Caco-2 (cell line): ENCODE measurements at places on chromosomes 3 and 15.

DNA sequence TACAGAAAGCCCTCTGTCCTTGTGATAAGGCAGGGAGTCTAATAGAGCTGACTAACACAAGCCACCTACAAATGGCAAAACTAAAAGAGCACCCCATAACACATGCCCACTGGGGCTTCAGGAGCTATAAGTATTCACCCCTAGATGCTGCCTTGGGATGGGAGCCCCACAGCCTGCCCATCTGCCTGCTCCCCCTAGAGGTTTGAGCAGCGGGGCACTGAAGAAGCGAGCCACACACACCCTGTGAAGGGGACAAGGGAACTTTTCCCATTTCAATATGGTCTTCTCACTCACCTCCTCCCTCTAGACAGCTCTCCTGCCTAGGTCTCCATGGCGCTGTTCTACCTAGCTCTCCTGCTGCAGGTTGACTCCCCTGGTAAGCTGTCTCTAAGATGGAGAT is 261.0 kb downstream of the SHQ1 start:
- DNase-seq: no peak

DNA sequence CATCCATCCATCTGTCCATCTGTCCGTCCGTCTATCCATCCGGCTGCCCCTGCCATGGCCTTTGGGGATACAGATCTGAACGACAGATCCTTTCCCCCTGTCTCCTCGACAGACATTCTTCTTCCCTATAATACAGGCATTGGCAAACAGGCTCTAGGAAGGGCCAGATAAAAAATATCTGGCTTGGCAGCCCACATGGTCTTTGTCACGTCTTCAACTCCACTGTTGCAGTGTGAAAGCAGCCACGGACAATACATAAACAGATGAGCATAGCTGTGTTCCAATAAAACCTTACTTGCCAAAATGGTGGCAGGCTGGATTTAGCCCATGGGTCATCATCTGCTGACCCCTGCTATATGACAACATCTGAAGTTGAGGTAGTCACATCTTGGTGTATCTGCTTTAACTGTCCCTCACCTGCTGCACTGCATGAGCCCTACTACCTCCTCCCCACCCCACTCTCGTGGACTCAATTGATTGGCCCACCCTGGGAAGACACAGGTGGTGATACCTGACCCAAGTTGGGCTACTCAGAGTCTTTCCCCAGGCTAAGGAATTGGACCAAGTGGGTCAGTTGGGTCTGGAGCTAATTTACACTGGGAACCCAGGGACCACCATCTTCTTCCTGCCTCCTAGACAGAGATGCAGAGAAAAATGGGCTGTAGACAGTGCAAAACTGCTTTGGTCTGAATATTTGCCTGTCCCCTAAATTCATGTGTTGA is 128.4 kb upstream of the SMAD3 start:
- peak; percentile 16 for DNase-seq

DNA sequence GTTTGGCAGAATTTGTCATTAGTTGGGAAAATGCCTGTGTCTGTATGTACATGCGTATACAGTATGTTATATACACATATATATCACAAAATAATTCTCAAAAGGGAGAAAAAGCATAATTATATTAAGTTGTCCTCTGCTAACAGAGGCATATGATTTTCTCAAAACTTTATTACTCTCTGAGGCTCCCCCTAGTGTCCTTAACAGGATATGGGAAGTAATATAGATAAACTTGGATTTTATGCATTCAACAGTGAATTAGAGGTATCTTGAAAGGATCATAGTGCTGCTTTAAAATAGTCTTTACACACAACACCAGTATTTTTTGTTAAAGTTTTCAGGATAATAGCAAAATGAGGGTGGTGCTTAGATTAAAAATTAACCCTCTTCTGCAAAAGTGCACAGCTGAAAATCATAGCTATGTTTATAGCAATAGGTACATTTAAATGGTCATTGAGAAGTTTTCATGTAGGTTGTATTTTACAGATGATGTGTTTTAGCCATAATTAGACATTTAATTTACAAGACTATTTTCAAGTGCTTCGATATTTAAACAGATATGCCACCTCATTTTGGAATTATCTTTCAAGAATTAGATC is 454.0 kb upstream of the ROBO2 start:
- peak; percentile 14 for DNase-seq

- peak; percentile 71 for DNase-seq
These were observed 395 bp downstream of the ZFAND6 start for GRCh38 chr15:80059786-80060355.
